ENCODE measurements at places on chromosomes 7 and 10.

- DNase-seq = no peak
Observed at GRCh38 chr7:940599-941408, 13.7 kb downstream of the ADAP1 start.

GRCh38 chr10:5305374-5305773, 59.4 kb upstream of the UCN3 start:
- DNase-seq = no peak

DNA sequence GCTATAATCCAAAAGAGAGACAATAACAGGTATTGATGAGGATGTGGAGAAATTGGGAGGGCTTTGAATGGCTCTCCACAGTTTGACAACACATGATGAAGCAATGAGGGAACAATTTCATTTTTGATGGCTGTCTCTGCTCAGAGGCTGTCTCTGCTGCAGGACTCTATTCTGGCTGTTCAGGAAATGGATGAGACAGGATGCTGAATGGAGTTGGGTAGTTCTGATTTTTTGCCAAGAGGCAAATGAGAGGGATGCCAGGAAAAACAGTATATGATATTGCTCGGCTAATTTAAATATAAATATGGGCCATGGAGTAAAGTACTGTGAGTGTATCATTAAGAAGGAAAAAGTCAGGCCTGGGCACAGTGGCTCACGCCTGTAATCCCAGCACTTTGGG, 16.8 kb downstream of the APBB1IP start:
- DNase-seq = no peak

GRCh38 chr10:78543749-78544362, 510.2 kb downstream of the RPS24 start:
- no peak for DNase-seq

- DNase-seq = no peak
Observed at GRCh38 chr7:77954773-77955555, 156.4 kb downstream of the PHTF2 start.

- no peak for DNase-seq
Observed at GRCh38 chr7:122329145-122329802, 24.7 kb upstream of the FEZF1 start.

- DNase-seq = no peak
Observed at GRCh38 chr10:45581582-45582385, 90.8 kb downstream of the ZFAND4 start.

DNA sequence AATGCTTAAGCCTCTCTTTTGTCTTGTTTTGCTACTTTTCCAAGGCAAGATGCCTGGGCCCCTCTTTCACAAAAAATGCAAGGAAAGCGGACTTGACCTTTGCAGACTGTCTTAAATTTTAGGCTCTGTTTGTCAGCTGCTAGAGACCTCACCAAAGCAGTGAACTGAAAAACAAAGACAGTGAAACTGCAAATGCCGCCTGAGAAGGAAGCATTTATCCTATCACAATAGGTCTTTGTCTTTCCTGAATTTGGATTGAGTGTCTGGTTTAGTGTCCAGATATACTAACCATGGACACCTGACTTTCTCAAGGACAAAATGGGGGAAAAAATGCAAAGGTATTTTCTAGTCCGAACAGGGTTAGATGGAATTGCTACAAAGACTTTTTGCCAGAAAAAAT, 256.9 kb downstream of the INHBA start:
- no peak for DNase-seq

DNA sequence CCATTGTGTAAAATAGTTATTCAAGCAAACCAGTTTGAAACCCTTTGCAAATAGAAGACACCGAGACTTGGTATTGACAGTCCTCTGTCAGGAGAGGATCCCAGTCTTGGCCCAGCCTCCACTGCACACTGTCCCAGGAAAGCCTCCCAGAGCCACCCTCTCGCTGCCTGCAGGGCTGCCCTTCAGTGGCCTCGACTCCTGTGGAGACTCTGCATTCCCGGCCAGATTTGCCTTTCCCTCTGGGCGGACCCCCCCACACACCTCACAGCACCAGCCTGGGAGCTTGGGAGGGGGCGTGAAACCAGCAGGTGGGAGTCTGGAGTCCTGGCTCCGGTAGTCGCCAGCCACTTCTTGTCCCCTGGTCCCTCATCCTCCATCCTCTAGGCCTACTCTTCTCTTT, 48.7 kb downstream of the GRK5 start:
- no peak for DNase-seq

DNA sequence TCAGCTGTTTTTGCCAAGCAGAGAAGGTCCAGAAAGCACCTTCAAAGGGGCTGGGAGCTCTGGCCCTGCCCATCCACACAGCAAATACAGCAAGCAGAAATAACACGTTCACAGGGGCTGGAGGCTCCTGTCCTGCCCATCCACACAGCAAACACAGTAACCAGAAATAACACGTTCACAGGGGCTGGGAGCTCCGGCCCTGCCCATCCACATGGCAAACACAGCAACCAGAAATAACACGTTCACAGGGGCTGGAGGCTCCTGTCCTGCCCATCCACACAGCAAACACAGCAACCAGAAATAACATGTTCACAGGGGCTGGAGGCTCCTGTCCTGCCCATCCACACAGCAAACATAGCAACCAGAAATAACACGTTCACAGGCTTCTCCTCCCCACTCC, 558.1 kb downstream of the PTPRN2 start:
- DNase-seq = no peak

DNA sequence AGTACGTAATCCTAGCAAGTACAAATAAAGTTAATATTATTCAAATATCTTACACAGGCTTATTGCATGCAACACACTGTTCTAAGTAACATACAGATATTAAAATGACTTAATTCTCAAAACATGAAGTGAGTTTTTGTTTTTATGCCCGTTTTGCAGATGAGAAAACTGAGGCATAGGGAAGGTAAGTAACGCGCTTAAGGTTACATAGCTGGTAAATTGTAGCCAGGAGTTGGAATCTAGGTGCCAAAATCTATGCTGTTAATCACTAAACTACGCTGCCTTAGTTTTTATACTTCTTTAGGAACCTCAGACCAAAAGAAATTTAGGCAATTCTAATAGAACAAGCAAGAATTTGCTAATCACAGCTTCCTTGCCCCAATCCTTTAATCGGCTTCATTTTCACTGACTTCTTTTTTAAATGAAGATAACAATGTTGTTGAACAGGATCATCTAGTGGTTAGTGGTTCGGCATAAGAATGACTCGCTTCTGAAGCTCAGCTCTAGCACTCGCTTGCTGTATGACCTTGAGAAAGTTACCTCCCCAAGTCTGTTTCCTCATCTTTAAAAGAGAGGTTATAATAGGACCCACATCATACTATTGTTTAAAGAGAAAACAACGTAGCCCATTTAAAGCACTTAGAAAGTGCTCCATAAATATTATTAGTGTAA, 1.0 kb upstream of the LRRTM3 start:
- no peak for DNase-seq

DNA sequence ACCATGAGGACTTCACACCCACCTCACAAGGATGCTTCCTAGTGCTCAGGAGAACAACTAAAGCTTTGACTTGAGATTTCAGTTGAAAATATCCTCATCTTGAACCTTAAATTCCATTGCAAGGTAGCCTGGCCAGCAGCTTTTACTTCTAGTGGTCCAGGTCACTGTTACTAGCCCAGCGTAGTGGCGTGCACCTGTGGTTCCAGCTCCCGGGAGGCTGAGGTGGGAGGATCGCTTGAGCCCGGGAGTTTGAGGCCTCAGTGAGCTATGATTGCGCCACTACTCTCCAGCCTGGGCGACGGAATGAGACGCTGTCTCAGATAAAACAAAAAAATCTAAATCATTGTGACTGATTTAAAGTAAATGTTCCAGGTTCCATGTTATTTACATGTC, 28.3 kb upstream of the PRKAR1B start:
- no peak for DNase-seq
